Left ventricle myocardium superior (tissue), 1 donor: ENCODE measurements at places on chromosomes 4 and X. TPM values are rescaled to one million over a fixed set of nuclear protein-coding genes. Genes with fewer than 3 reads are reported as not detected.

GABRA4 gene
- 16.5 TPM for total RNA-seq

DNA sequence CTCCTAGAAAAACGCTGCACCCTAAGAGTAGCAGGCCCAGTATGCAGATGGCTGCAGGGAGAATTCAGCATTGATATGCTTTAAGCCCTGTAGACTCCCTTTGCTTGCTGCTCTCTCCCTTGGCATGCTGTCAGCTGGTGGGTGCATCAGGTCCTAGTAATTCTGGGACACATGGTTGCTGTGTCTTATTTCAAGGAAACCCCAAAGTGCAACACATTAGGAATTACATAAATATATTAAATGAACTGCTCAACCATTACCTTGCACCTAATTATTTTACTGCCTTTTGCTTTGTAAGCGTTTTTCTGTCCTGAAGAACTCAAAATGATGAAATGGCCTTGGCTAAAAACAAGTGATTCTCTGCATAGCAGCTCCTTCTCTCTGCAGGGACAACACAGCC lies 516.3 kb downstream of the ZIC3 start:
- DNase-seq, result no peak

DNA sequence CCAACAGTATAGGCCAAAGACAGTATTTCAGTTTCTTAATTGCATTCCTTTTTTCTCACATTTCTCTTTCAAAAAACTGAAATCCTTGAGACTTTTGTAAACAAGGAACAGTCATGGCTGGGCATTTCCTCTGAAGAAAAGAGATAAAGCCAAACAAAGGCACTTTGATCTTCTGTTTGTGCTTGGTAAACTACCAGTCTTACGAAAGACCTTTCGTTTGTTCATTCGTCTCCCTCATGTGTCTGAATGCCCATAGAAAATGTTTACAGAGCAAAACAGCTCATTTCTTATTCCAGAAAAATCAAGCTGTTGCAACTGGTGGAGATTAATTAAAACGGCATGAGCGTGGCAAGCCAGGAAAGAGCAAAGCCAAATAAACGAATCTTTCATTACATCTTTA lies 178.0 kb downstream of the GASK1B start:
- no peak for DNase-seq

GRCh38 chrX:93580634-93581033 lies 92.7 kb downstream of the NAP1L3 start:
- DNase-seq, result no peak

DNA sequence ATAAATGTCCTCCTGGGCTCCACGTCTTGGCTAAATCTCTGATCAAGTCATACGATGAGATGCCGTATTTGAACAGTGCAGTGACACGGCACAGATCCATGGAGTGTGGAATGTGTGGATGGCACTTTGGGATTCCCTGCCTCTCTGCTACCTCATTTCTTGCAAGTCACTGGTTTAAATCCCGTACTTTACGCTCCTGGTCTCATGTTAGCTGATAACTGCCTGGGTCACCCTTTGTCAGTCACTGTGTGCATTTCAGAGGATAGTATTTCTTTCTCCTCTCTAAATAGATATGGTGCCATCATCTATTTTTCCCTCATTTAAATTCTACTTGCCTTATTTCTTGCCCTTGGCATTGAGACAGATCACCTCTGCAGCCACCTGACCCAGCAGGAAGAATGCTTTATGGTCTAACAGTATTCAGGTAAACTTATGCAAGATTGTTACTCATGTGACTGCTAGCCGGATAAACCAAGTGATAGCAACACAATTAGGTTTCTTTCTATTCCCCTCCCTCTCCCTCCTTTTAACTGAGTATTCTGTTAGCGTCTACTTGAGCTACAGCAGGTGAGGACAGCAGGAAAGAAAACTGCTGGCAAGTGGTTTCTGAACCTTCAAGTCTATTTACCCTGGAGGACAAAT lies 2.8 kb downstream of the EGF start:
- DNase-seq, result no peak
